ENCODE measurements at places on chromosomes 4 and X.

DNA sequence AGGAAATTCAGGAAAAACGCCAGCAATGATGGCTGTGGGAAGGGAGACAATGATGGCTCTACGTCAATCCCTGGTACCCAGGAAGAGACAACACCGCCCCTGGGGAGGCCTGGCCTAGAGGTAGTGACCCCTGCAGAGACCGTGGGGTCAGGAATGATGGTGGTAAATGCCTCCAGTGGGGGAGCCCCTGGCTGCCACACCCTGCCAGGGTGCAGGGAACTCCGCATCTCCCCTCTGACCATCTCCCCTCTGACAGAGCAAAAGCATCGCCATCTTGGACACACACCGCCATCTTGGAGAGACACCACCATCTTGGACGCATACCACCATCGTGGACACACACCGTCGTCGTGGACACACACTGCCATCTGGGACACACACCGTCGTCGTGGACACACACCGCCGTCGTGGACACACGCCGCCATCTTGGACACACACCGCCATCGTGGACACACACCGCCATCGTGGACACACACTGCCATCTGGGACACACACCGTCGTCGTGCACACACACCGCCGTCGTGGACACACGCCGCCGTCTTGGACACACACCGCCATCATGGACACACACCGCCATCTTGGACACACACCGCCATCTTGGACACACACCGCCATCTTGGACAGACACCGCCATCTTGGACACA, 9.9 kb downstream of the ASMTL start:
- DNase-seq, result peak; percentile 25

DNA sequence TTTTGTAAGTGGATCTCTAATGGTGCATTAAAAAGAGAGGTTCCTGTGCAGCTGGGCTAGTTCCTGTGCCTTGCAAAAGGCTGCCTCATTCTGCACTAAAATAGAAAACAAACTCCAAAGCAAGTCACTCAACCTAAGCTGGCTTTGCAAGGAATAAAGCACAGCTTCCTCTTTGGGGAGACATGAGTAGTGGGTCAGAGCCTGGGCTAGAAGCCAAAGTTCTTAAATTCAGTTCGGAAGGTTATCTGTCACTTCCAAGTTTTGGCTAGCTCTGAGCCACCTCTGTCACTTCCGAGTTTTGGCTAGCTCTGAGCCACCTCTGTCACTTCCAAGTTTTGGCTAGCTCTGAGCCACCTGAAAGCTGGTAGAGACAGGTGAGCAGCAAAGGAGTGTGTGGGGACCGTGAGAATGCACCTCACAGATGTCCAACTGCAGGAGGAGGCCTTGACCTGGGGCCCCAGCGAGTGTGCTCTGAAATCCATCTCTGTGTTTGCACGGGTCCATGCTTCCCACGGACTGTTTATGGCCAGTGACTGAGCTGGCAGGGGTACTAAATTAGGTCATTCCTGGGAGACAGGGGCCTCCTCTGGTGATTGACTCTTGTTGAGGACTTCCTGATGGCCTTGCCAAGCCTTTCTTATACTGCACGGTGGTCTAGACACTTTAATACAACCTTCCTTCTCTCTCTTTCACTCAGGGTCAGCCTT, 36.4 kb upstream of the MAMLD1 start:
- no peak for DNase-seq

- peak; percentile 79 for DNase-seq
Observed at GRCh38 chrX:111869639-111870034, 6.3 kb upstream of the TRPC5OS start.

DNA sequence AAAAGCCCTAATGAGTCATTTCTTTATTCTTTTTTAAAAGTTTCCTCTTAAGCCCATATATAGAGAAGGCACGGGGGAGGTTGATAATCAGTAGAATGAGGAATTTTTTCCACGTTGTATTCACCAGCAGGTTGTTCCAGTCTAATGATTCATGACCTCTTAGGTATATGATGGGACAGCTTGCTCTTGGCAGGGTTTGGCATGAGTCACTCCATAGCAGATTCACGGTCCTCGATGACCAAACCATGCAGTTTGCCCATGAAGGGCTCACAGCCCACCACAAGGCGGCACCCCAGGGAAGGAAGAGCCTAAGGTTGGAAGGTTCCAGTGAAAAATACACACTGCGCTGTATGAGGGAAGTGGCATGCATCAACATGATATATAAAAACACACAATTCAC, 623.8 kb upstream of the DIPK2B start:
- DNase-seq, result peak; percentile 83

DNA sequence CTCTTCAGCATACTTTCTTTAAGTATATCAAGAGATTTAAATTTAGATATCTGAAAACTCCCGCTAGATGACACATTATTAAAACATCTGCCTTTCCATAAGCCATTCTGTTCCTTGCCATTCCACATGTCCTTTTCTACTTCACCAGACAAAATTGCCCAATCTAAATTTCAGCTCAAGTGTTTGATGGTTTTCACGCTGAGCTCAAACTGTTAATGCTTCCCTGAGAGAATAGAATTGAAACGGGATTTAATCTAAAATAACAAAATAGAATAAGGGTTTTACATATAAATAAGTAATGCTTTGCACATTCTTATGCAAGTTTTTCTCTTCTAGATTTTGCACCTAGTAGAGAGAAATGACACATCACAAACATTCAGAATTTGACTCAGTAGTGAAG, 764.5 kb upstream of the TENM3 start:
- no peak for DNase-seq

DNA sequence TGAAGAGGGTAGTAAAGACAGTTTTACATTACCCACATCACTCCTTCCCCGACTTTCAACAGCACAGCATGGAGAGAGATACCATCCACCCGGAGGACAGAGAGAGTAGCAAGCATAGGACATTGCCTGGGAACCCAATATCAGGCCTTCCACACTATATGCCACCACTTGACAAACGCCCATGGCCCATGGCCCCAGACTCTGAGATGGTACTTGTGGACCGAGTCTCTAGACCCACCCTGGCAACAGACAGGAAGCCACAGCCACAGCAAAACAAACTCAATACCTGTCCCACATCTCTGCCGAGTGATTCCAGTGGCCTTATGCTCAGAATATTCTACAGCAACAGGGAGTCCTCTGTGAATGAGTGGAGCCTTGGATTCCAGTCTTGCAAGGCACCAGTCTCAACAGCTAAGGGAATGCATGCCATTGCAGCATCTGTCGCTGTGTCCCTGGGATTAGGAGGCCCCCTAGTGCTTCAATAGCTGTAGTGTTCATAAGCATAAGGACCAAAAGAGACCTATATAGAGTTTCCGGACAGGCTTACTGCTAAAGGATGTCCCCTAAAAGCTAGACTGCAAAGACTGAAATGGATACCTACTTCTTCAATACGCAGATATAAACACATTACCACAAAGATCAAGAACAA, 14.7 kb upstream of the CT55 start:
- peak; percentile 76 for DNase-seq

DNA sequence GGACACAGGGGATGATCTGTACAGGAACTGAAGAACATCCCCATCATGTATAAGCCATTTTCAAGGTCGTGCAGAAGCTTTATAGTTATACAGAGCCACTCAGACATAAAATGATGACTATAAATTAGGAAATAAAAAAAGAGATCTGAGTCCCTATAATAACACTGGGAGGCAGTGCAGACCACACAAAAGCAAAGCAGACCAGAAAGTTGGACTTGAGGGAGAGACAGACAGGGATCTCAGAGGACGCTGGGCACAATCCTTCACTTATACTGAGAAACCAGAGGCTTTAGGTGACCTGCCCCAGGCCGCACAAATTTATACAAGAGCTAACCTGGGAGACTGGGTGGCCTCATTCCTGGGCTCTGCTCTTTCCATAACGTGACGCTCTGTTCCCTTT, 70.5 kb downstream of the HADH start:
- peak; percentile 76 for DNase-seq

- peak; percentile 73 for DNase-seq
Observed at GRCh38 chrX:124226129-124226528, 106.3 kb upstream of the TEX13D start.

DNA sequence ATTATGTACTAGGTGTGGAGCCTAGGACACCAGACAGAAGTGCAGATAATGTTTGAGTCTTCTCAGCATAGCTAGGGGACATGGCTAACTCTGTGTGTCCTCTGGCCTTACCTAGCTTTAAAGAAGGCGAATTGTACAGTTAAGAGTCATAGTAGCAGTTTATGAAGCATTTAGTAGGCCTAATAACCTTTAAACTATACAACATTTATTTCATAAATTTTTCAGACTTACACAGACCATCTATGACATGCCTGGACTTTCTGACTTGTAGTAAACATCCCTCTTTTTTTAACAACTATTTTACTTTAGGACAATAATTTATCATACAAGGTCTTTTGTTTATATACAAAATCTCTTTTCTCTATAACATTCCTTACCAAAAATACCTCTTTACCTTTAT, 37.4 kb downstream of the ETNPPL start:
- DNase-seq, result no peak

- DNase-seq, result no peak
Observed at GRCh38 chrX:78029663-78030062, 60.2 kb upstream of the PGAM4 start.

DNA sequence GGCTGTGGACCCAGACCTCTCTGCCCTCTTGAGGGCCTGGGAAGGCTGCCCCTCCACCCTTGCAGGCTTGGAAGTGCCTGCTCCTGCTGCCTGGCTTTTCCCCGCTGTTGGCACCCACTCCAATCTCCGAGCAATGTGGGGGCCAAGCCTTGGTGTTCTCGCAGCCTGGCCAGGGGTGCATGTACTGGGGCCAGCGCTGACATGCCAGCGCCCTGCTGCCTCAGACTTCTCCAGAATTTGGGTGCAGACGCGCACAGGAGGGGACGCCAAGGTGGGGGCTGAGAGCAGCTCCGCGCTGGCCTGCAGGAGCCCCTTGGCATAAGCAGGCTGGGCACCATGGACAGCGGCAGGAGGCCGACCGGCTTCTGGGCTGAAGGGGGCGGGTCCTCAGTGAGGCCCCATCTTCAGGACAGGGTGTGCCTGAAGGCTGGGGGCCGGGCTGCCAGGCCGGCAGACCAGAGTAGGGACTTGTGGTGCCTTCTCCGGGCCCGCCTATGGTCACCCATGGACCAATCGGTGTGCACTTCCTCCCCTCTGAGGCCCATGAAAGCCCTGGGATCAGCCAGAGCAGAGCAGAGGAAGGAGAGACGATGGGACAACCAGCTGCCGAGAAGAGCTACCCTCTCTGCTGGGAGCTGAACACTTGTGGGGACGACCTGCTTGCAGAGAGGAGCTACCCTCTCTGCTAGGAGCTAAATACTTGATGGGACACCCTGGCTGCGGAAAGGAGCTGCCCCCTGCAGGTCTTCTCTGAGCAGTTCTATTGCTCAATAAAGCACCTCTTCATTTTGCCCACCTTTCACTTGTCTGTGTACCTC, 118.3 kb downstream of the DNAAF6 start:
- DNase-seq, result peak; percentile 94

DNA sequence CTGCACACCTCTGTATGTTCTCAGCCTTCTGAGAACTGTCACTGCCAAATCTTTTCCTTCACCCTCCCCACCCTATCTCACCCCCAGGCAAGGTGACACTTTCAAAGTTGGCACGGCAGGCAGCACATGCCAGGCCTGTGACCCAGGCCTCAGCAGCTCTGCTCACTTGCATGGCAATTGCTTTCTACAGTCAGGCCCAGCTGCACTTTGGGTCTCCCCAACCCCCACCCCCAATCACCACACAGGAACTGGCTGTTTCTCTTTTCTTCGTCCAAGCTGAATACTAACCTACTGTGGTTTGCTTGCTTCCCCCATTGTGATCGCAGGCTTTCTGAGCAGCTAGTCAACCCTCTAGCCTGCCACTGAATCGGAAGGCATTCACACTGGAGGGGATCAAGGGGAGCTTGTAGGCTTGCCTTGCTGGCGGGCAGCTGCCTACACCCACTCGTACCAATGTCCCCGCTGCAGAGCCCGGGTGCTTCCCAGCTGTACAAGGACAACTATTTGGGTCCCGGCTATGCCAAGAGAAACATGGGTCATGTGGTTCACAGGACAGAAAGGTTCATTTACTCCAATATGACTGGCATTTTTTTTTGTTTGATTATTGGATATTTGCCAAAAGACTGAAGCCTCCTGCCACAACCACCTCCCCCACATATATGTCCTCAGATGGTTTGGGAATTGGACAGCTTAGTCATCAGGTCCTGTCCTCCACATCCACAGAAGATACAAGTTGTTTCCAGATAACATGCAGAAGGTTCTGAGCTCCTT, 28.1 kb downstream of the SLC25A43 start:
- DNase-seq, result no peak

- DNase-seq, result no peak
Observed at GRCh38 chr4:113973345-113973744, 6.1 kb downstream of the ARSJ start.

DNA sequence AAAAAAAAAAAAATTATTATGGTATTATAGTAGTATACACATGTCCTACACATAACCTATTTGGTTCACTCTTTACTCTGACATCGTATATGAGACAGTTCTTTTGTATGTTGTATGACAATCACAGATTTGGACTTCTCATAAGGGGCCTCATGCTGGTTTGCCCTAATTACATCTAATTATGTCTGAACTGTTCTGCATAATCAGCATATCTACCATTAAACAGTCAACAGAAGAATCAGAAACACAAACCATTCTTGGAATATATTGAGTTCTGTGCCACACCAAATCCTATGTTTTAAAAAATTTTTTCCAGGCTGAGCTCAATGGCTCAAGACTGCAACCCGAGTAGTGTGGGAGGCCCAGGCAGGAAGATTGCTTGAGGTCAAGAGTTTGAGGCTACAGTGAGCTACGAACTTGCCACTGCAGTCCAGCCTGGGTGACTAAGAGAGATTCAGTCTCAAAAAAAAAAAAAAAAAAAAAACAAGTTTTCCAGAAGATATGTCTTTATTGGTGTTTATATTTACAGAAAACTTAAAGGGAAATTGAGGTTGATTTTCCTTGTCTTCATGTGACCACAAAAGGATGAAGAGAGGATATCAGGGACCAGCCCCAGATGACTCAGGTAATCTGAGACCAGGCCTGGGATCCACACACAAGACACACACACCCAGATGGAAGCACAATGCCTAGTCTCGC, 22.2 kb downstream of the TRIM61 start:
- DNase-seq, result peak; percentile 25

DNA sequence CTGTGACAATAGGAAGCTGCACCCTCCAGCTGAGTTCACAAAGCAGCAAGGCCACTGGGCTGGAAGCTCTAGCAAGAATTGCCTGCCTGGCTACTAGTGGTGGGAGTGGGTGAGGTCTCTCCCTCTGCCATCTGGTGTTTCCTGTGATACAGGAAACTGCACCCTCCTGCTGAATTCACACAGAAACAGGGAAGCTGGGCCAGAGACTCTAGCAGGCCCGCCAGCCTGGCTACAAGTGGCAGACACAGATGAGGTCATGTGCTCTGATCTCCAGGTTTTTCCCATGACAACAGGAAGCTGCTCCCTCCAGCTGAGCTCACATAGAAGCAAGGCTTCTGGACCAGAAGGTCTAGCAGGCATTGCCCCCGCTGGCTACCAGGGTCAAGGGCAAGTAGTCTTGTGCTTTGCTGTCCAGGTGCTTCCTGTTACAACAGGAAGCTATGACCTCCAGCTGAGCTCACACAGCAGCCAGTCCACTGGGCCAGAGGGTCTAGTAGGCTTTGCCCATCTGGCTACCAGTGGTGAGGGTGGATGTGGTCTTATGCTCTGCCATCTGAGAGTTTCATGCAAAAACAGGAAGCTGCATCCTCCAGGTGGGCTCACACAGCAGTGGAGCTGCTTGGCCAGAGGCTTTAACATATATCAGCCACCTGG, 41.5 kb upstream of the ZXDA start:
- no peak for DNase-seq
